ENCODE measurements at places on chromosomes 5 and 9.

GRCh38 chr5:2190549-2190948 is 307.8 kb upstream of the IRX4 start:
- no peak for DNase-seq

- peak; percentile 76 for DNase-seq
Measured at GRCh38 chr9:98117984-98118639, 910 bp downstream of the TRIM14 start.

DNA sequence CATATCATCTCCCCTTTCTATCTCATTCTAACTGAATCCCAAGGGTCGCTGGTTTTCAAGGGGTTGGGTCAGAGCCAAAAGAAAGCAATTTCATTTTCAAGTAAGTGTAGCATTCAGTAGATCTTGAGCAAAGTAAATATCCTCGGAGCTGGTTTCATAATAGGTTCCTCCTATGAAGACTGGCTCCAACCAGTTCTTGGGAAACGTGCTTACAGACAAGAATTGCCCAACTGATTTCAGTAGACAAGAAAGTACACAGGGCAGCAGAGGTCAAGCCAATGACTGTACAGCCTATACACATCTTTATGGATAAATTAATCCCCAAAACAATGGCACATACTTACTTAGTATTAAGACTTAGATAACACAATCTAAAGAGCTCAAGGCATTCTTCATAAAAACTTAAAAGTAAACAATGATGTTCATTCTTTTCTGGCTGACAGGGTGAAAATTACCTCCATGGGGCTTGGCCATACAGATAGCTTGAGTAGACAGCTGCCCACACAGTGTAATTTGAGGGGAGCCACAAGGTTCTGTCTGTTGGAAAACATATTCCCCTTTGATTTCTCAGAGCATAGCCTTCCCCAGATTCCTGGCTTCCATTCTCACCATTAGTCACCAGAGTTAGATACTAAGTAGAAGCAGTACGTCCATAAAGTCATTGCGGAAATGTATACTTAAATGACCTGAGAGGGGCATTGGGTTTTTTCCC is 163.9 kb downstream of the ARRDC3 start:
- no peak for DNase-seq

- DNase-seq = no peak
Measured at GRCh38 chr9:27367921-27368315, 71.0 kb upstream of the EQTN start.

- no peak for DNase-seq
Measured at GRCh38 chr9:121822093-121823085, 171.0 kb downstream of the DAB2IP start.

DNA sequence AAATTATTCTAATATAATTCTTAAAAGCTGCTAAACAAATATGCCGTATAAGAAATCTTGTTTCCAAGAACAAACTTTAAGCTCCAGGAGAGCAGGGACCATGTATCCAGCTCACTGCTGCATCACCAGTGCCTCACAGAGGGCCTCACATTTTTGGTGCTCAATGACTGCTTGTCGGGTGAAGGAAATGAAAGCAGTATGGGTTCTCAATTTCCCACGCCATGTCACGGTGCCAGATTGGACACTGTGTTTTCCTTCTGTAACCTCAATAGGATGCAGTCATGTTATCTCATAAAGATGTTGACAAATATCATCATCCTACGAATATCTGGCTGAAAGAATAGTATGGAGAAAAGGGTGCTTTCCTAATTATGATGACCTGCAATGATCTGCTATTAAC is 64.7 kb downstream of the POU5F2 start:
- DNase-seq = no peak

DNA sequence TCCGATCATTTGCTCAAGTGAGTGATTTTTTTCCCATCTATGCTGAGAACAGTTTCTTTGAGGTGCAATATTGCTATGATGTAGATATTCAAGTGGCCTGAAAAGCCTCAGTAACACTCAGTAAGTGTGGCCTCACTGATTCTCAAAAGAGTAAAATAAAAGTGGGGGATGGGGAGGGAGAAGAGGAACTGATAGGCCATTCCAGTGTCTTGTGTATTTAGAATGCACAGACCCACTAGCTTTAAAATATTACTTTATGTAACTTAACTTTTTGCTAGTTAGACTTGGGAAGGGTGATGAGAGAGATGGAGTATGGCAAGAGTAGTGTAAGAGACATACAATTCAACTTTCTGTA is 79.5 kb upstream of the ZNF608 start:
- no peak for DNase-seq

DNA sequence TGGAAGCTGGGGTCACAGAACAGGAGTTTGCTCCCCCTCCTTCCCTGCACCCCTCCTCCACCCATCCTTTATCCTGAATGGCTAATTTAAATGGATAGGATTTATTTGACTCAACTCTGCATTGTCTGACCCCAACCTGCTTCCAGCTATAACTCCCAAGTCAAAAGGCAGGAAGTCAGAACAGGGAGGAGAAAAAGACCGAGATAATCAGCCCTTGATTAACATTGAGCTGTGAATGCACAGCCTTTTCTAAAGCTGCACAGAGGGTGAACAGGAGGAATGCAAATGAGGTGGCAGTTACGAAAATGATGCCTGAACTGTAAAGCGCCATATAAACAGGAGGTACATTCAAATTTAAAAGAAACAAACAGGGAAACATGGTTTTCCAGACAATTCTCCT is 152.8 kb downstream of the SPOCK1 start:
- no peak for DNase-seq

DNA sequence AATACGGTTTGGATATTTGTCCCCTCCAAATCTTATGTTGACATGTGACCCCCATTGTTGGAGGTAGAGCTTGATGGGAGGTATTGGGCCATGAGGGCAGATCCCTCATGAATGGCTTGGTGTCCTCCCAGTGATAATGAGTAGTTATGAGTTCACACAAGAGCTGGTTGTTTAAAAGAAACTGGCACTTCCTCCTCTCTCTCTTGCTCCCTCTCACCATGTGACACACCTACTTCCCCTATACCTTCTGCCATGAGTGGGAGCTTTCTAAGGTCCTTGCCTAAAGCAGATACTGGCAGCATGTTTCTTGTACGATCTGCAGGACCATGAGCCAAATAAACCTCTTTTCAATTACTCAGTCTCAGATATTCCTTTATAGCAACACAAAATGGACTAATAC is 132.0 kb downstream of the PIK3R1 start:
- no peak for DNase-seq

GRCh38 chr5:131536850-131537448 is 98.1 kb downstream of the RAPGEF6 start:
- no peak for DNase-seq

- DNase-seq = no peak
Measured at GRCh38 chr9:2424619-2425033, 197.0 kb upstream of the VLDLR start.

DNA sequence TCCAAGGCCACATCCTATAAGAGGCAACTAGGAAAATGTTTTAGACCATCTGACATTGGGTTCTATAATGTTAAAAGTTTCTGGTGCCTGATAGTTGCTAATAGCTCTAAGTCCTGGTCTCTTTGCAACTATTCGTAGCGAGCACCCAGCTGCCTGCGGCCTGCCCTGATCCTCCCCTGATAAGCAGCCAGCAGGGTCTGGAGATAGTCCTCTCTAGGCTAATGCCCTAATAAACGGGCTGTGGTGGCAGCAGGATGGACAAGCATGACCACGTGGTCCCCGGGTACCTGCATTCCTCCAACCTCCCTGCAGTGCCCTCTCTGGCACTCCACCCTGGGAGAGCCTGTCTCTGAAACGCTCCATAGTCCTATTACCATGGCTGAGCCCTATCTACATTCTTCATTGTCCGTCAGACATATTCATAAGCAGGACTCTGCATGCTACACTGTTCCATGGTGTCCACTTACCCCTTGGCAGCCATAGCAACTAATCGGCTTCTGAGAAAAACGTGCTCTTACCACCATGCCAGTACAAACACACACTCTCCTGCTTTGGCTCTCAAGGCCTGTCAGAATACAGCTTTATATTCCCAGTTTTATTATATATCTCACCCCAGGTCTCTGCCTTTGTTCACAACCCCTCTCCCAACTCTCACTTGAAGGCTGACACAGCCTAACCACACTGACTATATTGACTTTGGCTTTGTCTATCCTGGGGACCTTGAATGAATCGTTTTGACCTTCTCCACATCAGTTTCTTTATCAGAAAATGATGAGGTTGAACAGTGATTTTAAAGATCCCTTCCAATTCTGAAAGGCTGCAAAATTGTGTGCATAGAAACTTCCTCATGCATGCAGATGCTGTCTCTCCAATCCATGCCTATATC is 49.9 kb upstream of the DAPK1 start:
- DNase-seq = no peak

DNA sequence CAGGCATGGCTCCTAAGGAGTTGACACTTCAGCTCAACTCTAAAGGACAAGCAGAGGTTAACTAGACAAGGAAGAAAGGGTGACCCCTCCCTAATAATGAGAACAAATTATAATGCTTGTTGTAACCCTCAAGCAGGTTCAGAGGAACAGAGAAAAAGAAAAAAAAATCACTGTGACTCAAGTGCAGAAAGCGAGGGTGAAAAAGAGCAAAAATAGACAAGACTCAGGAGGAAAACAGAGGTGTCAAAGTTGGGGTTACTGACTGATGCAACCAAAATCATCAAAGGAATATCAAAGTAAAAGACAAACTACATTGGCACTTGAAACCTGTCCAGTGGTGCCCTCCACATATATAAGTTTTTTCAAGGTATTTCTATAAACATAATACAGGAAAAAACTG is 28.4 kb downstream of the FBXW11 start:
- no peak for DNase-seq

DNA sequence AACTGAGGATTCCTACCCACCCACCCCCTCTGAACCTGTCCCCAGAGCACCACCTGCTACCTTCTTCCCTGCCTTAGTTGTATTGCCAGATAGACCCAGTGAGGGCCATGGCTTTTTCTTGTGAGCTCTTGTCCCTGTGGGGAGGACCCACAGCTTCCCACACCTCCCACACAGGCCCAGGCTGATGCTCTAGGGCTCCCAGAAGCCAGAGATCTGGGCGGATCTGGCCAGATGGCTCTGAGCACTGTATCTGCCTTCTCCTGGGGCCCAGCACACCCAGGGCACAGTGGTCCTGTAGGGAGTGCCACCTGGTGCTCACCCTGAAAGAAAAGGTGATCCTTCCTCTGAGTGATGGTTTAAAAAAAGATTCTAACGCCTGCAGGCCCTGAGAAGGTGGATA is 131.7 kb downstream of the DAB2IP start:
- no peak for DNase-seq

- no peak for DNase-seq
Measured at GRCh38 chr5:16737620-16738364, 121.0 kb upstream of the RETREG1 start.

GRCh38 chr9:109934136-109934856 is 154.3 kb downstream of the PALM2AKAP2 start:
- DNase-seq = no peak

- no peak for DNase-seq
Measured at GRCh38 chr9:113343732-113344231, 3.7 kb upstream of the WDR31 start.

DNA sequence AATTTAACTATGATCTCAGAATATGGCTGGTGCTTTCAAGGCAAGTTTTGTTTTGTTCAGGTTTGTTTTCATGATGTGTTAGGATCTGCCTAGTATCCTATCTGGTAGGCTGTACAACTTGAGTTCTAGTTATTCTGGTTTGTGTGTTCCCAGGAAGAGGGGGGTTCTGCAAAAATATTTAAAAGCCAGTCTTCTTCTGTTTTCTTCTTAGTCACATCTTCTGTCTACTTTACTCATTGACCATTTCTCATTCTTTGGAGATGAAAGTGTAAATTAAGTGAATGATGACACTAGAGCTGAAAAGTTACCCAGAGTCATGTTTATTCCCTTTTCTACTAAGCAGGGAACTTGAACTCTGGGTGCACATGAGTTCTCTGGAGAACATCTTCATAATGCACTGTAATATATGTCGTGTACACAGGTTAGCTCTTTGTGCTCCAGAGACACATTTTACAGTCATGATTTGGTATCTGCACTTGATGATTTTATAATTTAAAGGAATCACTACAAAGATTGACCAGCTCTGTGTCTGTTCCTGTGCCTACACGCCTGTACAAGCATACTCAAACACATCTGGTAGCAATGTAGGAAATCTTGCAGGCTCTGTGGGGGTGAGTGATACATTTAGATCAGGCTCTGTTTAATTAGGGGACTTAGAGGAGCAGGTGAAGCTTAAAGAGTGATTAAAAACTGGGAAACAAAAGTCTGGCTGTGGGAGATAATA is 5.0 kb downstream of the SMAD5 start:
- DNase-seq = no peak

GRCh38 chr5:151682751-151683331 is 3.9 kb downstream of the SPARC start:
- DNase-seq = no peak

- DNase-seq = no peak
Measured at GRCh38 chr9:134546246-134546731, 95.3 kb upstream of the COL5A1 start.

DNA sequence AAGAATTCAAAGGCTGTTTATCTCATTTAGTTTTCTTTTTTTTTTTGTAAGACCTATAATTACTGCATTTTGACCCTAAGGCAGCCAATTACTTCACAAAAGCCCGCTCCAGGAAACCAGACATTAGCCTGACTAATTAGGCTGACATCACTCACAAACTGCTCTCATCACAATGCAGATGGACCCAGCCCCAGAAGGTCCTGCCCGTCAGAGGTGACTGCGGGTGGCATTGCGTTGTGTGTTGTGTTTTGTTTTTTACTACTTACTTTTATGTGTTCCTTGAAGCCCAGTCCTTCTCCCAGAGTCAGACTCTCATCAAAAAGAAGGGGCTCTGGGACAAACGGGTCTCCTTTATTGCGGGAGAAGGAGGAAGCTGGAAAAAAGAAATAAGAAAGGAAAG is 172.2 kb downstream of the HSD17B3 start:
- DNase-seq = no peak

GRCh38 chr5:92428415-92428814 is 1045.3 kb upstream of the ARRDC3 start:
- no peak for DNase-seq

GRCh38 chr9:108761655-108762347 is 94.0 kb downstream of the ACTL7B start:
- DNase-seq = peak; percentile 77

GRCh38 chr9:134322781-134323241 is 3.4 kb upstream of the RXRA start:
- no peak for DNase-seq

GRCh38 chr5:29061381-29061780 is 2023.0 kb upstream of the CDH9 start:
- no peak for DNase-seq

- DNase-seq = peak; percentile 15
Measured at GRCh38 chr9:100011062-100011681, 87.6 kb downstream of the ERP44 start.

DNA sequence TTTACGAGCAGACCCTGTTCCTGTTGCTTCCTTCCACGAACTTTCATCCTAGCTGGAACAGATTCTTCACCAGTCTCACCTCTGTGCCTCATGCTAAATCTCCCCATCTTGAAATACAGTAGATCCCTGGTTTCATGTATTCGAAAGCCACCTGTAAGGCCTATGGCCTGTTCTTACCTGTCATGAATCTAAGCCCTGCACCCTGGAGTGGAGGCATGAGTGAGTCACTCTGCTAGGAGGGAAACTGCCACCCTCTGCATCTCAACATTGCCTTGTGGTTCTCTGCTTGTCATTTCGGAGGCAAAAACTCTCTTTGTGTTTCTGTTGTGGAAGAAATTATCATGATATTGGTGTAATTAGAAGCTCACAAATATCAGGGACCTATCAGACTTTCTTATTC is 320.0 kb downstream of the ENC1 start:
- DNase-seq = no peak

All from H54 (cell line).